Activated CD4-positive, alpha-beta T cell treated with anti-CD3 and anti-CD28 coated beads for 4 hours (primary cell): ENCODE measurements at places on chromosomes 12 and 14.

DNA sequence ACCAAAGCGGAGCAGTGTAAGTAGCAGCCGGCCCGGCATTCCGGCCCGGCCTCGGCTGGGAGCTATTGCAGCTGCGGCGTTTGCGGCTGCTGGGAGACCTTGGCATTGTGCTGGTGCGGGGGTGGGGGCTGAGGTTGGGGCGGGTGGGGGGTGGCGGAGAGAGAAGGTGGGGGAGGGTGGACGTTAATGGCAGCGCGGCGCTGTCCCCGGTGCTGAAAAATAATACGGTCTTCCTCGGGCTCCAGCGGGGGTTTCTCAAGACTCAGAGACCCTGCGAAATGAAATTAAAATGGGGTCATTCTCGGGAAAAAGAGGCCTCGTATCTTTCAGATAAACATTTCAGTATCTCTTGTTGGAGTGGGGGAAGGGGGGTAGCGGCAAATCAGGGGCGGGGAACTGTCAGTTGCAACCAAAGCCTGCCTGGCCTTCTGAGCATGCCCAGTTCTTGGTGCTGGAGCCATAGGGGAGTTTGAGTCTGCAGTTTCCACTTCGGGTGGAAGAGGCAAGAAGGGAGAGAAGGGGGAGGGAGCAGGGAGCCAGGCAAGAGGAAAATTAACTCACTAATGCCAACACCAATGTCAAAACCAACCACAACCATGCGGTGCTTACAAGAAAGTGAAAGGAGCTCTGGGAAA, 414 bp downstream of the UNC79 start:
- DNase-seq = no peak

DNA sequence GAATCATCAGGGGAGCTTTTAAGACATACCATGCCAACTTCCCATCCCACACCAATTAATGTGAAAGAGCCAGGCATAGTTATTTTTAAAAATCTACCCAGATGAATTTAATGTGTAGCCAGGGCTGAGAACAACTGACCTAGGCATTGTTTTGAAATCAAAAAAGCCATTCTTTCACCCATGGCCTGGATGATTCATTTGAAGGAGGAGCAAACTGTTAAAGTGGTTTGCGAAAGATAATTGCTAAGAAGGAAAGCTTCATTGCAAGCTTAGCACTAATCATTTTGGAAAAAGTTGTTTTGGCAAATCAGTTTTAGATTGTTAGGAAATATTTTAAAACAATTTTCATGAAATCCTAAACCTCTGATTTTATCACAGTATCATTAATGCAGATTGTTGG, 2.1 kb upstream of the GTSF1 start:
- DNase-seq = no peak

GRCh38 chr14:56414236-56414635, 165.4 kb upstream of the TMEM260 start:
- DNase-seq = no peak

- no peak for DNase-seq
Observed at GRCh38 chr14:34122650-34123049, 171.8 kb upstream of the EGLN3 start.

GRCh38 chr12:88650715-88651114, 70.4 kb upstream of the KITLG start:
- no peak for DNase-seq

GRCh38 chr14:104881369-104881979, 16.4 kb downstream of the CEP170B start:
- no peak for DNase-seq

- no peak for DNase-seq
Observed at GRCh38 chr14:27186048-27186447, 588.2 kb upstream of the NOVA1 start.

DNA sequence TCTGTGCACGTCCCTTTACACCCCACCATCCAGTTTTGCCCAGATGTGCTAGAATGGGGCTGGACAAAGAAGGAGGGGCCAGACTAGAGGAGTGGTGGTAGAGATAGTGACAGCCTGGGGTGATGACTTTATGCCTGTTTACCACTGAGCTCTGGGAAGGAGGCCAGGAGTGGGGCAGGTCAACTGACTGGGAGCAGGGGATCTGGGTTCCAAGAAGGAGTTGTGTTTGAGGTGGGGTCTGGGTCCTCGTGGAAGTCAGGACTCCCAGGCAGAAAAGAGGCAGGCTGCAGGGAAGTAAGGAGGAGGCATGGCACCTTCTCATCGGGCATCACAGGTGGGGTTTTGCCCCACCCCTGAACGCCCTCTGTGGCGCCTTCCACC, 315 bp downstream of the LTB4R2 start:
- no peak for DNase-seq

DNA sequence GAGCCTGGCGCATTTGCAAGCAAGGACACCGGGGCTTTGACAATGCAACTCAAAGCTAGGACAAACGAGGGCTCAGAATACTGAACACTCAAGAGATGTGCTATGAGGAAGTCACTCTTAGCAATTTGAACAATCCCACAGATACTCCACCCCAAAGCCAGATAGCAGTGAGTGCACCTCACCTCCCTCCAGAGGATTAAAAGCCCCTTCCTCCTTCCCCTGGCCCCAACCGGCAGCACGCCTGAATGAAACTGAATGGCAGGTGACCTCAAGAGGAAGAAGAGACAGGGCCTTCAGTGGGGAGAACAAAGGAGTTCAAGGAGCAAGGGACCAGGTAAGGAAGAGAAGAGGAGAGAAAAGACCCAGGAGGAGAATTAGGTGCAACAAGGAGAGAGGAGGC, 1.9 kb upstream of the KRT78 start:
- DNase-seq = no peak

GRCh38 chr12:108519558-108519957, 4.5 kb downstream of the FICD start:
- no peak for DNase-seq

- no peak for DNase-seq
Observed at GRCh38 chr12:49652921-49653520, 29.7 kb downstream of the PRPF40B start.

GRCh38 chr12:117875744-117876435, 92.9 kb downstream of the KSR2 start:
- DNase-seq = peak; percentile 7

DNA sequence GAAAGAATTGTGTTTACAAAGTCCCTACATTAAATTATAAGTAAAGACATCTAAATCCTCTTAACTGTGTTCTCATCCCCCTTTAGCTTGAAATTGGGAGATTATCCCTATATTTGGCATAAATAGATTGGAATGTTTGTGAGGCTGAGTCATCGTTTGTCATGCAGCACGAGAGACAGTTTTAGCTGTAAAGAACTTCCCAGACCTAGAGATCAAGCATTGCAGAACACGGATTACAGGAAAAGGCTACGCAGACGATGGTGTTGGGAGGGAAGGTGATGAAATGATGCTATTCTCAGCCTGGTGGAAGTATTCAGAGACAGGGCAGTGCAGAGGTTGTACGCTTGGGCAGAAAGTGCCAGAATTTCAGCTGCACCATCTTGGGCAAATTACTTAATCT, 93.8 kb downstream of the PTPRB start:
- no peak for DNase-seq

GRCh38 chr14:22190411-22191191, 398.4 kb downstream of the DAD1 start:
- no peak for DNase-seq

GRCh38 chr12:79859646-79860045, 75.3 kb downstream of the PPP1R12A start:
- DNase-seq = no peak

DNA sequence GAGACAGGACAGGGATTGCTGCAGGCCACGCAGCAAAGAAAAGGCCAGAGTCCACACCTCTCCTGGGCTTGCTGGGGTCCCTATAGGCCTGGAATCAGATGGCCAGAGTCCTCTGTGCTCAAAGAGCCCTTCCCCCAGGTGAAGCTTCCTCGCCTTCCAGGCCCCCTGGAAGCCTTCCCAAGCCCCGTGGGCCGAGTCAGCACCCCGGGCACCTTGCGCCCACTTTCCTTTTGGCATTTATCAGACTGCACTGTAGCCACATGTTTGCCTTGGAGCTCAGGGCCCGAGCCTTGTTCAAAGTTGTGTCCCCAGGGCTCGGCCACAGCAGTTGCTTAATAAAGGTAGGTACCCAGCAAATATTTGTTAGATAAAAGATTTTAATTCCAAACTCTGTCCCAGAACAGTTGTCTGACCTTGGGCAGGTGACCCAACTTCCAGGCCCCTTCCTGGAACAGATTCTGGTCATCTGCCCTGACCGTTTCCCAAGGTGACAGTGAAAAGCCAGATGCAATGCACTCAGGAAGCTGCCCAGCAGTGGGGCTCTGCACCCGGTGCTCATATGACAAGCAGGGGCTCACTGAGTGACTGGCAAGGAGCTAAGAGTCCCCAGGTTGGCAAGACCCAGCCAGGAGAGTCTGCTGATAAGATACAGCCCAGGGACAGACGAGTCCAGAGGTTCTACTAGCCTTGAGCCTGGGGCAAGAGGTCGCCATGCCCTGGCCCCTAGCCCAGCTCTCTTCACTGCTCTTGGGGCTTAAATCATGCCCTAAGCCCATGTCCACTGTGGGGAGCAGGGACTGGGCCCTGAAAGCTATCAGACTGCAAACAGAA, 81.2 kb downstream of the PITPNM2 start:
- DNase-seq = no peak

DNA sequence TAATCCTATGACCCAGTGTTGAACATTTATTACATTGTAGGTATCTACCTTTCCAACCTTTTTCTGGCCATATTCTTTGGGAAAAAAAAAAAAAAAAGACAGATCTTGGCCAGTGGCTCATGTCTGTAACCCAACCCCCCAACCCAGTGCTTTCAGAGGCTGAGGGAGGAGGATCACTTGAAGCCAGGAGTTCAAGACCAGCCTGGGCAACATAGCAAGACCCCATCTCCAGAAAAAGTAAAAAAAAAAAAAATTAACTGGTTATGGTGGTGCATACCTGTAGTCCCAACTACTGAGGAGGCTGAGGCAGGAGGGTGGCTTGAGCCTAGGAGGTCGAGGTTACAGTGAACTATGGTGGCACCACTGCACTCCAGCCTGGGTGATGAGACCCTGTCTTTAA, 58.1 kb downstream of the ACACB start:
- no peak for DNase-seq

DNA sequence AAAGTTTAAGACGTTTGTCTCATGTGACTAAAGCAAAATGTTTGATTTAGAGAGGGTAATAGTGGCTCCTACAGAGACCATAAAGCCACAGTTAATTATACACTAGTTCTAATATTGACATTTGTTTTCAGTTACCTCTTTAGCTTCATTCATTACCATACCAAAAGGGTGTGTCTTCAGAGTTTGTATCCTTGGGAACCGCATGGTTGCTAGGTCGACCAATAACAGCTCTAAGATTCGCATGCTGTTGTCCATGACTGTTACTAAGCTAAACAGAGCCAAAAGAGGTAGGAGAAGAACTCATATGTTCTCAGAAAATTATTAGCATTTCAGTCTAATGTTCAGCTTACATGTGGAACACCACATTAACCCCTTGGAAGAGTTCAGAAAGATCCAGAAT, 36.2 kb upstream of the ETNK1 start:
- DNase-seq = no peak

DNA sequence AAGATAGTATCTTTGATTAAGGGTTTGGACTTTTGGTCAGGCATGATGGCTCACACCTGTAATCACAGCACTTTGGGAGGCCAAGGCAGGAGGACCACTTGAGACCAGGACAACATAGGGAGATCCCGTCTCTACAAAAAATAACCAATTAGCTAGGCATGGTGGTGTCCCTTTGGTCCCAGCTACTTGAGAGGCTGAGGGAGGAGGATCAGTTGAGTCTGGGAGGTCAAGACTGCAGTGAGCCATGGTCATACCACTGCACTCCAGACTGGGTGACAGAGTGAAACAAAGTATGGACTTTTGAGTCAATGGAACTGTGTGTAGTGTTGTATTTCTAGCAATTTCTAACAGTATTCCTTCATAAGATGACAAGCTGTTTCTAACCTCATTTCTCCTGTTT, 38.7 kb upstream of the CCDC88C start:
- DNase-seq = no peak

DNA sequence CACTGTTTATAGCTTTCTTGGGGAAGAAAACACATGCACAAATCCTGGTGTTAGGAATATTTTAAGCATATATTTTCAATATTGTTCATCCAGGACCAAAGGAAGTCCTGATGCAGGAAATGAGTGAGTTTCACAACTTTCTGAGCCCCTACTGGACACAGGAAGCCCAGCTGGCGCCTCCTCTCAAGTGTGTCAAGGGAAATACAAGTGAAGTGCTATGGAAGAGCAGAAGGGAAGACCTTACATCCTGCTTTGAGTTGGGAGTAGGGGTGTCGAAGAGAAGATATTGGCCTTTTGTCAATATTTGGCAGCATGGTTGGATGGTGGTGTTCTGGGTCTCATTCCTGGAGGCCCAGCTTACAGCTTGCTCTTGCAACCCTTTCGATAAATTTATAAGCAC, 66.1 kb upstream of the ZDHHC17 start:
- DNase-seq = no peak

DNA sequence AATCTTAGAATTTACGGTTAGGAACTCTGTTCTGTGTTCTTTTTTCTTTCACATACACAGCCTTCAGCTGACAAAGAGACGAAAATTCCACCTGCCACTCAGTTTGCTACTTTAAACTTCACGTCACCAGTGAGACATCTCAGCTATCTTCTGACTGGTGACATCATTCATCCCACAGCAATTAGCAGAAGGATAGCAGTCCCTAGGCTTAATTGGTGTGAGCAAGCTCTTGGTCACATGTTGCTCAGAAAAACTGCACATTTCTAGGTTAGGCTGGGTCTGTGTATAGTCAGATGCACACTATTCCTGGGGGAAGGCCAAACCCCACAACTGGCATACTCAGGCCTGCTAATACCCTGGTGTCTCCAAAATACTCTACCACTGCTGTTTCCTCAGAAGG, 23.9 kb downstream of the SLC7A7 start:
- no peak for DNase-seq

- no peak for DNase-seq
Observed at GRCh38 chr14:65360144-65360784, 52.3 kb upstream of the FUT8 start.

GRCh38 chr14:72736308-72736707, 157.6 kb downstream of the DPF3 start:
- DNase-seq = no peak

DNA sequence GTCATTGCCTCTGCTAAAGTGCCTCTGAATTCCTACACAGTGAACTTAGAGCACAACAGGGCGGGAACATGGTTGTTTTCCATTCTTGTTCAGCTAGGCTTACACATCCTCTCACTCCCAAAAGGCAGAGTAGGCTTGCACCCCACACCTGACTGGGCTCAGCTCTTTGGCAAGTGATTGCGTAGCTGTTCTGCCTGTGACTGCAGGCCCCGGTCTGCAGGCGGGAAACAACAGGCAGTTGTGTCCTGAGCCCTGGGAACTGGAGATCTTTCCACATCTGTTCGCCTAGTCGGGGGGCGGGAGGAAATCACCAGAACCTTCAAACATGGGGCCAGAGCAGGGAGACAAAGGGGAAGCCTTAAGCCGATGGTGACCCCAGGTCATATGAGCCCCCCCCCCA, 274.7 kb downstream of the ZFP36L1 start:
- DNase-seq = no peak

GRCh38 chr14:89534902-89535685, 118.1 kb upstream of the FOXN3 start:
- no peak for DNase-seq

DNA sequence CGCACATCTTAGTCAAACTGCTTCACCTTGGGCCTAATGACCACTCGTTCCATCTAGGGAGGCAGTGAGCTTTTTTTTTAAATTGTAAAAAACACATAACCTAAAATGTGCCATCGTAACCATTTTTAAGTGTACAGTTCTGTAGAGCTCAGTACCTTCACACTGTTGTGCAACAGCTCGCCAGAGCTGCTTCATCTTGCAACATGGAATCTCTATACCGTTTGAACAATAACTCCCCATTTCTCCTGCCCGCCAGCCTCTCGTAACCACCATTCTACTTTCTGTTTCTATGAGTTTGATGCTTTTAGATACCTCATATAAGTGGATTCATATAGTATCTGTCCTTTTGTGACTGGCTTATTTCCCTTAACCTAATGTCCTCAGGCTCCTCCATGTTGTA, 196.2 kb downstream of the CHST11 start:
- no peak for DNase-seq
